ENCODE measurements at places on chromosomes 2 and 18. TPM values are rescaled to one million over a fixed set of nuclear protein-coding genes. Genes with fewer than 3 reads are reported as not detected.

The SH3BP4 gene
- 12.9 TPM for total RNA-seq

The EFHD1 gene
- total RNA-seq: 18.1 TPM

The ITGB6 gene
- total RNA-seq: 1.2 TPM

The SAG gene
- not detected for total RNA-seq

The IL36RN gene
- not detected for total RNA-seq

The COL3A1 gene
- total RNA-seq: 130 TPM

The UGT1A3 gene
- total RNA-seq: not detected

The RGPD3 gene
- total RNA-seq: 0.09 TPM

GRCh38 chr2:202762556-202762955 lies 109.0 kb downstream of the ICA1L start:
- no peaks in the 10 kb centered on the region for H3K4me1 ChIP-seq
- H3K4me3 ChIP-seq: no peak overlapping the region
- peaks cover 22% of the 10 kb centered on the region for H3K36me3 ChIP-seq
- no peak overlapping the region for H3K27ac ChIP-seq

DNA sequence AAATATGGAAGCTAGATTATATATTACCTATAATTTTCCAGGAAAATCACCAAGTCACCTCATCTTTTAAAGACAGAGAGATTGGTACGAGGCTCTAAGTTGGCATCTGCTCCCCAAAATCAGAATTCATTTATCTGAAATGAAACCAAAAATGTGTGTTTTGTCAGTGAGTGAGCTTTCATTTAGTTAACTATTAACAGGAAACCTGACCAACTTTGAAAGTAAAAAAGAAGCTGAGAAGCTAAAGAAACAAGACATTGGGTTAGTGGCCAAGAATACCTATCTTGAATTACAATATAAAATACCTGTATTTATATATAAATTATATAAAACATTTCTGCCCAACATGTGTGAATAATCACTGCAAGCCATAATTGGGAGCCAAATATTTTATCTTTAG lies 1.9 kb downstream of the MPPE1 start:
- DNase-seq: no peak
- H3K27ac ChIP-seq: no peak overlapping the region
- H3K4me1 ChIP-seq: peaks cover 32% of the 10 kb centered on the region
- H3K27me3 ChIP-seq: no peaks in the 10 kb centered on the region
- peaks cover 41% of the 10 kb centered on the region for H3K36me3 ChIP-seq
- no peak overlapping the region for H3K4me3 ChIP-seq

DNA sequence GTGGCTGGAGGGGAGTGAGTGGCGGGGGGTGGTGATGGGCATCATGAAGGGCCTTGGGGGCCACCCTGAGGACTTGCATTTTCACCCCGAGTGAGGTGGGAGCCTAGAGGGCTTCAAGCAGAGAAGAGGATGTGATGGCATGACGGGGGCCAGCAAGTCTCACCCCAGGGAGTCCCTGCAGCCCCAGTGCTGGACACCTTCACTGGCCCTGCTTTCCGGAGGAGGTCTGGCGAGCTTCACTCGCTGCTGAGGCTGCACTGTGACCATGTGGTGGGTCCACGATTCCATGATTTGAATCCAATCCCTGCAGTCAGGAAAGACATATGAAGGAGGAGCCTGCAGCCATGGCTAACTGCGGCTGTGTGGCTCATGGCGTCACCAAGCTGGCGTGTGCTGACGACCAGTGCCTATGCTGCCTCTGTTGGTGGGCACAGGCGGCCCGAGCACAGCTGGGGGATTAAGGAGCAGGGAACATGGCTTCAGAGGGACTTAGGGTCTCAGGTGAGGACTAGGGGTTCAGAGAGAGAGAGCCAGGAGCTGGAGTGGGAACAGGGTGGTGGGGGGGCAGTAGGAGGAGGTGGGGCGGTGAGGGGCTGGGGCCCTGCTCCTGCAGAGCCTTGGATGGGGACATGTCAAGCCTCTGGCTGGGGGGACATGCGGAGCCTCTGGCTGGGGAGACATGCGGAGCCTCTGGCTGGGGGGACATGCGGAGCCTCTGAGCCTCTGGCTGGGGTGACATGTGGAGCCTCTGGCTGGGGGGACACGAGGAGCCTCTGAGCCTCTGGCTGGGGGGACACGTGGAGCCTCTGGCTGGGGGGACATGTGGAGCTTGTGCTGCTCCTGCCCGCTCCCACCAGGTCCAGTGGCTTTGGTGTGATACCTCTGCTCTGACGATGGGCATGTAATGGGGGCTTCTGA lies 3.6 kb downstream of the ZAP70 start:
- no peaks in the 10 kb centered on the region for H3K27me3 ChIP-seq
- DNase-seq: no peak
- no peaks in the 10 kb centered on the region for H3K4me1 ChIP-seq
- H3K4me3 ChIP-seq: no peak overlapping the region
- H3K36me3 ChIP-seq: no peaks in the 10 kb centered on the region
- H3K27ac ChIP-seq: no peak overlapping the region

DNA sequence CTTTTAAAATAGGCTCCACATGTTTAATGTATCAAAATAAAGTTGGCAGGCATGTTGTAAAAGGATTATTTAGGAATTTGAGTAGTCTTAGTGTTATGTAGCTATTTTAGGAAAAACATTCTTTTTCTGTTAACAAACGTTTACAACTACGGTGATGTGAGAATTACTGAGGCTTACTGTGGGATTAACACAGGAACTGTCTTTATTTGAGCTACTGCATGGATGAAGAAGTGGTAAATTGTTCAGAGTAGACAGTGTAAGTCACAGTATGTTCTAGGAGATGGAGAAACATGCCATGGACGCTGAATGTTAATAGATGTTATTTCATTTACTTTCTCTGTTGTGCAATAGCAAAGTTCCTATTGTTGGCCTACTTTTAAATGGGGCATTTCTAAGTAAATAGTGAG lies 1.6 kb downstream of the PPM1B start:
- peaks cover 40% of the 10 kb centered on the region for H3K4me1 ChIP-seq
- peak overlapping the region; percentile 92 for H3K27ac ChIP-seq
- H3K27me3 ChIP-seq: no peaks in the 10 kb centered on the region
- peak overlapping the region; percentile 95 for H3K4me3 ChIP-seq
- no peak for DNase-seq

DNA sequence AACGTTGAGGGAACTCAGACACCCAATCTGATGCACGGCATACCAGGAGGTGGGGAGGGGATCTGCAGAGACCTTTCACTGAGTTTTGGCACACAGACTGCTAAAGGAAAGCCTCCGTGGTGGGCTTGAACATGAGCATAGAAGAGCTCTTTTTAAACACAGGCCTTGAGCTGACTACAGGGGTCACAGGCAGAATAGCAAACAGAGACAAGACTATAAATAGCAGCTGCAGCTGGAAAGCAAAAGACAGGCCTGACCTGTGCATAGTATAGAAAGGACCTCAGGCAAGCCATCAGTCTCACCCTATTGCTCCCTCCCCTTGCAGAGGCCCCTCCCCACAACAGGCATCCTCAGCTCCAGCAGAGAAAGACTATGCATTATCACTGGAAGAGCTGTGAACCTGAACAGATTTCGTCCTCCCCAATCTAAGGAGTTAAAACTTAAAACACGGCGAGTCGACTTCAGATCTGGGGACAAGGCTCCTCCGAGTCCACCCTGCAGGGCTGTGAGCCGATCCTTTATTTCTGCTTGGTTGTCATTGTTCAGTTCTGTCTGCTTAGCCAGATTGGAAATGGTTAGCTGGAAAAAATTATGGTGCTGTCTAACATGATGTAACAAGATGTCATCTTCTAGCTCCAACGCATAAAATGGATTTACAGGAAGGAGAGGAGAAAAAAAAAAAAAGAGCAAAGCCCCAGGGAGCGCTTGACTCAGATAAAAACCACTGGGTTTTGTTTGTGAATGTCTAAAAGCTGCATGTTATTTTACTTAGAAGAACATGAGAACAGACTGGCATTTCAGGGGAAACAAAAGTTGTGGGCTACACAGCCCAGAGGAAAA lies 25.2 kb upstream of the LCLAT1 start:
- peaks cover 4% of the 10 kb centered on the region for H3K4me1 ChIP-seq
- H3K27me3 ChIP-seq: no peaks in the 10 kb centered on the region
- DNase-seq: no peak

- H3K4me1 ChIP-seq: peaks cover 44% of the 10 kb centered on the region
- H3K36me3 ChIP-seq: no peaks in the 10 kb centered on the region
- H3K4me3 ChIP-seq: no peak overlapping the region
Measured at GRCh38 chr2:237603718-237604362, 13.3 kb upstream of the RAB17 start.

GRCh38 chr2:98378901-98379300 lies 32.6 kb downstream of the CNGA3 start:
- no peak overlapping the region for H3K27ac ChIP-seq
- DNase-seq: peak; percentile 68
- no peaks in the 10 kb centered on the region for H3K36me3 ChIP-seq

DNA sequence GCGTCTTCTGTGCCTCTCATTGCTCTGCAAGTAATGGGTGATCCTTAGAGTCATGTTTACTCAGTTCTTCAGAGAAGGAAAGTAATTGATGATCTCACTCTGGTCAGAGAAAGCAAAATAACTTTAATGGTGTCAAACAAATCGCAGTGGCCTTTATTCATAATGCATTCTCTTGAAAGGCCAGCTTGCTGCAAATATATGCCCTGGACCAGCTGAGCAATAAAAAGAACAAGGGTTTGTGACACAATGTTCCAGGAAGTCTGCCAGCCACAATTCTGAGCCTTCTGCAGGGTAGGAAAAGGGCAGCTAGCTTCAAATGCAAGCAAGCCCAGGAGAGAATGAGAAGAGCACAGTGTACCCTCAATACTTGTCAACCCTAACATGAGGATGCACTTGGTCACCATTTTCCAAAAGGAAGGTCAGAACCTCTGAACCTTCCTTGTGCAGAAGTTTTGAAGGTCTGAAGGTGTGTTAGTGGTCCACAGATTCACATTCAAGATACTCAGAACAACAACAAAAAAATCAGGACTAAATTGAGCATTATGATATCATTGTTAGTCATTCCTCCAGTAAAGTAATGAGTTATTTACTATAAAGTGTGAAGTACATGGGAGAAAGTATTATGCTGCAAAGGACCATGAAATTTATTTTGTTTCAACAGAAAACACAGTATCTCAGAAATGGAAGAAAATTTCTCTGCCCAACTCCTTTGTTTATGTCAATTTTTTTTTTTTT lies 355.6 kb downstream of the PAX3 start:
- no peaks in the 10 kb centered on the region for H3K27me3 ChIP-seq
- H3K4me1 ChIP-seq: no peaks in the 10 kb centered on the region
- no peak overlapping the region for H3K4me3 ChIP-seq
- DNase-seq: no peak
- no peaks in the 10 kb centered on the region for H3K36me3 ChIP-seq
- H3K27ac ChIP-seq: peak overlapping the region; percentile 58

DNA sequence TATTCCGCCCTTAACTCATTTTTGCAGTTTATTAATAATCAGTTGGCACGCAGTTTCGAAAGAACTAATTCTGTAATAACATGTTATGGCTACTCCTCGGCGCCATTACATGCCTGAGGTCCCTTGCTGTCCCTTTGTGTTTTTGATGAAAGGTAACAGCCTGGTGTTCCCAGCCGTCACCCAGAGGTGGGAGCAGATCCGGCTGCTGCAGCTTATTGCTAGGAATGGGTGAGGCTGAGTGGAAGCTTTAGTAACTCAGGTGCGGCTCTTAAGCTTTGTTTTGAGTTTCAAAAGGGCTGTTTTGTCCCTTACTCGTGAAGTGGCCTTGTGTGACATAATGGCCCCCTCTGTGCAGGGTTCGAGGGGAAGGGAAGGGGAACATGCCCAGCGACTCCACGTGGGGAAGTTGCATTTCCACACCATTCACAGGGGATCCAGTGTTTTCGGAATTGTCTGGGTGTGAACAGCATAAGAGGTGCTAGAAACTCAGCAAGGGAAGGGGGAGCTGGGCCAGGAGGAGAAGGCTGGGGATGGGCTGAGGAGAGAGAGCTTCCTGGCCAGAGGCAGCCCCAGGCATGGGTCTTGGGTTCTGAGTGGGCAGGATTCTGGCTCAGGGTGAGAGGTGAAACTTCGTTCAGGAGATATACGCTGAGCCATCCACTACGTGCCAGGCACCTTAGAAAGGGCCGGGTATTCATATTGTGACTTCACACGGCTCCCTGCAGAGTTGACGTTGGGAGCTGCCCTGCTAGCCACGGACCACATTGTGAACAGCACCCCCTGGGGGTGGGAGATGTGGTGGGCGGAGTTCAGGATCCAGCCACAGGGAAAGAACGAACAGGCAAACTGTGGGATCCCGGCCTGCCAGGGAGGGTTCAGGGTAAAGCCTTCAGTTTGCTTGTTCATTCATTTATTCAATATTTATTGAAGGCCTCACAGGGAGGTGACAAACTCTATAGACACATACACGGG lies 84.4 kb downstream of the TGOLN2 start:
- H3K4me1 ChIP-seq: peaks cover 33% of the 10 kb centered on the region
- H3K27ac ChIP-seq: no peak overlapping the region
- no peaks in the 10 kb centered on the region for H3K27me3 ChIP-seq
- H3K4me3 ChIP-seq: no peak overlapping the region
- H3K36me3 ChIP-seq: no peaks in the 10 kb centered on the region

DNA sequence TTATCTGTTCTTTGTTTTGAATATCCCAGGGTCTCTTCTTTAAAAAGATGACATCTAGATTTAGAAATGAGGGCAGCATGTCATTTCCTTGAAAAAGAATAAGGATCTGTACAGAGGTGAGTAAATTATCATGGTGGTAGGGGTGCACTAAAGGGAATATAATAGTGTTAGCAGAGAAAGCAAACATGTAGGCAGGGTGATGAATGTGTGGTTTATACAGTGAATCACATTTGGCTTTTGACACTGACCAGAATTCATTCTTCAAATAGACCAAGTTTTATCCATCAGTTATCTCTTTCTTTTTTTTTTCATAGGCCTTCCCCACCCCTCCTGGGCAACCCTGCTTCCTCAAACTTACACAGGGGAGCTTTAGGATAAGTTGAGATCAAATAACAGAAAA lies 184.5 kb upstream of the LRP1B start:
- no peak for DNase-seq
- no peak overlapping the region for H3K27ac ChIP-seq
- no peaks in the 10 kb centered on the region for H3K4me1 ChIP-seq
- H3K36me3 ChIP-seq: no peaks in the 10 kb centered on the region

DNA sequence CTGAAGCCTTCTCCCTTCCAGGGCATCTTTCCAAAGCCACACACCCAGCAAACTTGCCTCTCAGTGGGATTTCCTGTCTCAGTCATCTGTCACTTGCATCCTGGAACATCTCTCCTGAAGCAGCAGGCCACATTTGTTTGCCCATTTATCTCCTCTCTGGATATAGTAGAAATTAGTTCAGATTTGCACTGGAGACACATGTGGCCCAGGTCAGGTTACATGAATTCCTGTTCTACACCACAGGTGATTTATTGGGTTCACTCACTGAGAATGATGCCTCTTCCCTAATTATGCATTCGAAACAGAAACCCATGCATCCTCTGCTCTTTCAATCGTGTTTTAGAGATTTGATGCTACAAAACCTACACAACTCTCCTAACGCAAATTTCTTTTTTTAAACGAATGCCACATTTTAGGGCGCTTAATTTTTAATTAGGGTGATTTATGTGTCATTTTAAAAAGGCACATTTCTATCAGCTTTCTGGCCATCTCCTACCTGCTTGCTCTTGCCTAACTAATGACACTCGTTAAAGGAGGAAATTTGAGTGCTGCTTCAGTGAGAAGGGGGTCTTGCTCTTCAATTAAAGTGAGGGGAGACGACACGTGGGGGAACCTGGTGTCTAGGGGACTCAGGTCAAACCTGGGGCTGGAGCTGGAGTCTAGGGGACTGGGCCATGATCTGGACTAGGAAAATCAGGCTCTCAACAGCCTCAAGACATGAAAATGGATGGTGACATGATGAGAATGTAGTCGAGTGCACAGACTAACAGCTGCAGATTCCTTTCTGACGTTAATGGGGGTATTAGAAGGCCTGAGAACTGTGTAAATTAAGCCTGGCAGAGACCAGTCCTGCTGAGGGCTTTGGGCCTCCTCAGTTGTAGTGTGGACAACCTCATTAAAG lies 221.4 kb downstream of the CLIP4 start:
- no peaks in the 10 kb centered on the region for H3K4me1 ChIP-seq
- no peaks in the 10 kb centered on the region for H3K36me3 ChIP-seq
- no peak for DNase-seq

Measured in heart right ventricle (tissue), 16 donors.